ENCODE measurements at places on chromosomes 6 and 20. TPM values are rescaled to one million over a fixed set of nuclear protein-coding genes. Genes with fewer than 3 reads are reported as not detected.

DNA sequence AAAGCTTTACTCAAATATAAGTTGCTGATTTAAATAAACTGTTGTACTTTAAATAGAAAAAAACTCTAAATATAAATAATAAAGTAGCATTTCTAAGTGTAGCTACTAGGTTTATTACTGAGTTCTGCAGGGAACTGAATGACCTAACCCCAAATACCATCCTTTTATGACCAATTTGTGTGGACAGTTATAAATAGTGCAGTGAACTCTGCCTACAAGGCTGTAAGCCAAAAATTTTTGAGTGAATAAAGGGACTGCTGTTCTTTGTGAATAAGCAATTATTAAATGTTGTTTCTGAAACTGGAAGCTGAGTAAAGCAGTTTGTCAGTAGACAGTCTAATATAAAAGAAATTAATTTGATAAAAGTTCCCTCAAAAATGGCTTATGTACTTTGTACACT lies 90.8 kb upstream of the ELOVL5 start:
- DNase-seq, result no peak

- DNase-seq, result no peak
Measured at GRCh38 chr6:31438222-31438621, 34.8 kb downstream of the MICA start.

DNA sequence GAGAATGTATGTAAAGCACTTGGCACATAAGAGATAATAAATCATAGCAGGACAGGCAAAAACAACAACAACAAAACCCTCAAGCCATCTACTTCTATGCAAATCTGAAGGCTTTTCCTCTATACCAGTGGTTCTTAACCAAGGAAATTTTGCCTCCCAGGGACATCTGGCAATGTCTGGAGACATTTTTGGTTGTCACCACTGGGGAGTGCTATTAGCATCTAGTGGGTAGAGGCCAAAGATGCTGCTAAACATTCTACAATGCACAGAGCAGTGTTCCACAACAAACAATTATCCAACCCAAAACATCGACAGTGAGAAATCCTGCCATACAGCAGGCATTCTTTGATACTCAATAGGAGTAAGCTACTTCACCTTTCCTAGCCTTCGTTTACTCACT lies 28.2 kb downstream of the NDRG3 start:
- peak; percentile 76 for DNase-seq

DNA sequence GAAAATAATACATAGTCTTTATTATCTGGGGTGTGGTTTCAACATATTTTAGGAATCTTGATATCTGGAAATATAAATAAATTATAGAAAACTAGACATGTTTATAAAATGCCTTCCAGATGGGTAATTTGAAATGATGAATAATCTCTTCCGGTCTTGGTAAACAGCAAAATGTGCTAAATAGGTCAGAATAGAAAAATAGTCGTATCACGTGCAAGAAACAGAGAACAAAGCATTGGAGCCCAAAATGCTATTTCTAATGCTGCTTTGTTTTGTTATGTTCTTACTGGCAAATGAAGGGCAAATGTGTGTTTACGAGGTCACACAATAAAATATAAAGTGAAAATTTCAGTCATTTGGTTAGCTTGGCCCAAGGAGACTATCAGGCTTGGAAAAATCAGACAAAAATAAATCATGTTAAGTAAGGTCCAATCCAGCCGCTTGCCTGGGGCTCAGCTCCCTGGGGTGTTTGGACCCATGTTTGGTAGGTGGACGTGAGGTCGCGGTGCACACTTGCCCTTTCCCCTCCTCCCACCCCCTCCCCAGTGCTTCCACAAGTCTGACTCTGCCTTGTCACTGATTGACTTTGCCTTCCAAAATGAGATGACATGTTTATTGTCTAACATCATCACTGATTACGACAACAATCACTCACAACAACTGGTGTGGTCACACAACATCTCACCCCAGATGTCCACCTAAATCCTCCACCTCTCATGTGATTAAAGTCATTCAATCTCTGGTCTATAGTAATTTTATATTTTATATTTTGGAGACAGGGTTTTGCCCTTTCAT lies 56.0 kb downstream of the RIN2 start:
- DNase-seq, result no peak

- DNase-seq, result no peak
Measured at GRCh38 chr20:48562586-48563116, 265.1 kb downstream of the PREX1 start.

DNA sequence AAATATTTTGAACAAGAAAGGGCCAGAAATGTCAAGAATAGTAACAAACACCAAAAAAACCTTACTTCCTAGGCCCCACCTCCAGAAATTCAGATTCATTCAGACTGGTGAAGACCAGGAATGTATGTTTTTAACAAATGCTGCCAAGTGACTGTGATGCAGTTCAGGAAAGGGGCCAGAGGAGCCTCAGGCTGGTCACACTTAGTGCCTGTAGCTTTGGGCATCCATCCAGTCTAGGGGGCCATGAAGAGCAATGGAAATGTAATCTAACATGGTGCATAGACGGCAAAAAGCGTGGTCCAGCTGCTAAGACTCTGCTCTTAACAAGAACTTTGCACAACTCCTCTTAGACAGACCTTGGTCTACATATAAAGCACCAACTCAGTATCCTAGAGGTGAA lies 7.1 kb downstream of the GJA1 start:
- DNase-seq, result peak; percentile 30

DNA sequence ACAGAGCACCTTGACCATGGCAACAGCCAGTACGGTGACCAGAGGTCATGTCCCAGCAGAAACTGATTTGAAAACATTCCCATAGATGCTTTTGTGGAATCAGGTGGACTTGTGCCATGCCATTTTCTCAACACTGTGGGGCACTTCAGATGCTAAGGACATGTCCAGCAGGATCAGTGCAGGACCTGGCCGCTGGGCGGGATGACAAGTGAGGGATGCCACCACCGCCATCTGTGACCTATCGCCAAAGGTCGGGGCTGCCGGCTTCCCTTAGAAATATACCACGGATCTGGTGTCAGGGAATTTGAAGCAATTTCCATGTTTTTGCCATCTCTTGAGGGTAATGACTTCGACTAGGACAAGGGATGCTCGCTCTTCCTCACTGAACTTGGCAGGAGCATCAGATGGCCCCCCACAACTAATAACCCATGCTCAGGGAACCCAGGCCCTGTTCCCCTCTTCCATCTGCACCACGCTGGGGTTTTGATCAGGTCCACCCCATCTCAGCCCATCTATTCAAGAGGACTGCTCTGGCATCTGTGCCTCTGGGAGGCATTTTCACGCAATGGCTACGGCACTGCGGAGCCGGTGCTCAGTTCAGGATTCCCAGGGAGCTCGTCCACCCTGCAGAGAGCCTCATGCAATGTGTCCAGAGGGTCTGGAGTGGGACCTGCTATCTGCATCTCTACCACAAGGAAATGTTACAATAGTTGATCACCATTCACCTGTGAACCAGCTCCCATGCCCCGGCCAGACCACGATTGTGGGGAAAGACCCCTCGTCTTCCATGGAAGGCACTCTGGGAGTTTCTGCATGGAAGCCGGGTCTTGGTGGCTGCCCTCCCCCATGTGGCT lies 302.6 kb downstream of the TAF4 start:
- no peak for DNase-seq

Gene ISM1
- 0.39 TPM for total RNA-seq

DNA sequence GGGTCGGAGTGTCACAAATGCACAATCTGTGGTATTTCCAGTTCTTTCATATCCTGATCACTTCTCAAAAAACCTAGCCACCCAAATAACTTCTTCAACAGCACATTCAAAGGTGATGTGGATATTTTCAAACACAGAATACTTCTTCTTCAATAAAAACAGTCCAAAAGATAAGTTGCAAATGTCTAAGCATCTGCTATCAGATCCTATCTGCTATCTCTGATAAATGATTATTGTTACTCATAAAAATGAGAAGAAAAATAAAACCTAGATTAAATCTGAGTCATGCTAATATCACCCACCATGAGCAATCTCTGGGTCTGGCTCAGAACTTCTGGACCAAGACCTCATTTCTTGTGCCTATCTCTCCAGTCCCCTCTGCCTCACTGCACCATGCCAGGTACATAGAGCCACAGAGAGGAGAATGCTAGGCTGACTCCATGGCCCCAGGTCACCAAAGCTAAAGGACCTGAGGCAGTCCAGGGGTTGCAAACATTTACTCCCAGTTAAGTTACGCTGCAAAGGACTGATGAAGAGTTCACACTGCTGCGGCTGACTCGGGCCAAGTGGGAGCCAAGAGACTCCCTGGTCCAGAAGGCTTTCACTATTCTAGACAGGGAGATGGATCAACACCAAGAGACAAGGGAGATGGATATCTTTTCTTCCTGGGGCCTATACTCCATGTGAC lies 101.4 kb downstream of the KIF13A start:
- no peak for DNase-seq

Gene ZSCAN23
- total RNA-seq, result 3.1 TPM

Gene CDH4
- total RNA-seq, result 4.2 TPM

Gene BMP7
- total RNA-seq, result 16.6 TPM

Gene TIAM2
- 27.8 TPM for total RNA-seq

Gene LAMA5
- 298 TPM for total RNA-seq

DNA sequence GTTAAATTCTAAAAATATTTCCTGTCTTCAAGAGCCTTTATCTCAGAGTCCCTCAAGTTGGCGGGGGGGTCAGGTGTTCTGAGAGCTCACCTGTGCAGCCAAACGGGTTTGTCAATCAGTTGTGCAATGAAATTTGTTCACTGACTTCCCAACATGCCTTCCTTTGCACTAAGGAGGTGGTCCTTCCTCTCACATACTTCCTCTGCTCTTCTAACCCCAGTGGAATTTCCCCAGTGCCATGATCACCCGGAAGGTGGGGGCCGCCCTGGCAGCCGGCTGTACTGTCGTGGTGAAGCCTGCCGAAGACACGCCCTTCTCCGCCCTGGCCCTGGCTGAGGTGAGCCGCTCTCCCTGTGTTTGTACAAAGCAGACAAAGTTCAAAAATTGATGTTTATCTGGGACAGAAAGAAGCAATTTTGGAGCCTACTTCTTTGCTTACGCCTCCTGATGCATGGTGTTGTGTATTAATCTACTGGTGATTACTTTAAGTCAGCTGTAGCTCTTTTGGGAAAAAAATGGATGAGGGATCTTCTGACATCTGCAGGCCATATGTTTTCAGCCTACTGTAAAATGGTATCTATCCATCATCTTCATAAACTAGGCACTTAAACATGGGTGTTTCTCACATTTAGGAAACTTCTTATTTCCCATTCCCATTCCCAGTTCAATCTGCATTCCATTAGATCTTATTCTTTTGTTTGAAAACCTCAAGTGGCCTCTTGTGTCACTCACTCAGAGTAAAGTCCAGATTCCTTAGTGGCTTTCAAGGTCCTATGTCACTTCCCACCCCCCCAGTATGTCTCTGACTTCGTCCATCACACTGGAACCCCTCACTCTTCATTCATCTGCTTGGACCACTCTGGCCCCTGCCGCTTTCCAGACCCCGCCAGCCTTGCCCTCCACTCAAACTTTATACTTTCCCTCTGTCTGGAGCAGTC lies 10.1 kb downstream of the ALDH5A1 start:
- DNase-seq, result no peak

Gene SMPDL3A
- 3.0 TPM for total RNA-seq

- DNase-seq, result no peak
Measured at GRCh38 chr20:23909390-23909789, 29.8 kb upstream of the CST5 start.

Gene PI3
- total RNA-seq, result not detected

Gene MMP24
- 24.5 TPM for total RNA-seq

Gene TRIM31
- not detected for total RNA-seq

- no peak for DNase-seq
Measured at GRCh38 chr6:168130168-168130696, 51.2 kb upstream of the FRMD1 start.

Gene SLC24A3
- 3.0 TPM for total RNA-seq

Gene CLPSL2
- not detected for total RNA-seq

Data from GM23338 (cell line).